ENCODE measurements at places on chromosomes 5 and 9.

GRCh38 chr9:90640361-90640760 is 2.3 kb downstream of the DIRAS2 start:
- DNase-seq = no peak

- DNase-seq = peak; percentile 48
Observed at GRCh38 chr5:149549461-149550267, 1.6 kb downstream of the CSNK1A1 start.

GRCh38 chr5:179137016-179137642 is 77.0 kb downstream of the ZNF354C start:
- DNase-seq = no peak

DNA sequence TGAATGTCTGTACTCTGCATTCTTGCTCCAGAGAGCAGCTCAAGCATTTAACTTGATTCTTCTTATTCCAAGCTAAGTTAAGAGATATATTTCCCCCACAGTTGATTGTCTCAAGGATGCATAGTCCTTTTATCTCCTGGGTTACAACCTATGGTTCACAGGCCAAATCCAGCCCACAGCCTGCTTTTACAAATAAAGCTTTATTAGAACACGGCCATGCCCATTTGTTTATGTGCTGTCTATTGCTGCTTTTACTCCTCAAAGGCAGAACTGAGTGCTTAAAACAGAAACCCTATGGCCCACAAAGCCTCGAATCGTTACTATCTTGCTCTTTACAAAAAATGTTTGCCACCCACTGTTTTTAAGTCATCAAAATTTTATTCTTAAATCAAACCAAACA is 25.8 kb downstream of the TBC1D2 start:
- no peak for DNase-seq

DNA sequence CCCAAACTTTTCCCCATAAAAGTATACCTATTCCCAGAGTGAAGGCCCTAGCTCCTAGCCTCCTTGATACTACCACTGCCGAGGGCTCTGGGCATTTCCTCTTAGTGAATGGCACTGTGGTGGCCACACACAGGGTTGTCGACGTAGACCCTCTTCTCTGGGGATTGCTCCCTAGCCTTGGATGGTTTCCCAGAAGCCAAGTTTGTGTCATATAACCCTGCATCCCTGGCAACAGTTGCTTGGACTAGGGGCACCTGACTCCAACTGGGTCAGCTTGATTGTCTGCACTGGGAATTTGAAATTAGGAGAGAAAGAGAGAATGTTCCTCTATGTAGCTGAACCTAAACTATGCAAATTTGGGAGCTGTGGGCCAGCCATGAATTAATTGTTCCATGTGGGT is 32.3 kb upstream of the KIF2A start:
- no peak for DNase-seq

GRCh38 chr5:122429545-122430318 is 117.7 kb downstream of the SNCAIP start:
- no peak for DNase-seq

DNA sequence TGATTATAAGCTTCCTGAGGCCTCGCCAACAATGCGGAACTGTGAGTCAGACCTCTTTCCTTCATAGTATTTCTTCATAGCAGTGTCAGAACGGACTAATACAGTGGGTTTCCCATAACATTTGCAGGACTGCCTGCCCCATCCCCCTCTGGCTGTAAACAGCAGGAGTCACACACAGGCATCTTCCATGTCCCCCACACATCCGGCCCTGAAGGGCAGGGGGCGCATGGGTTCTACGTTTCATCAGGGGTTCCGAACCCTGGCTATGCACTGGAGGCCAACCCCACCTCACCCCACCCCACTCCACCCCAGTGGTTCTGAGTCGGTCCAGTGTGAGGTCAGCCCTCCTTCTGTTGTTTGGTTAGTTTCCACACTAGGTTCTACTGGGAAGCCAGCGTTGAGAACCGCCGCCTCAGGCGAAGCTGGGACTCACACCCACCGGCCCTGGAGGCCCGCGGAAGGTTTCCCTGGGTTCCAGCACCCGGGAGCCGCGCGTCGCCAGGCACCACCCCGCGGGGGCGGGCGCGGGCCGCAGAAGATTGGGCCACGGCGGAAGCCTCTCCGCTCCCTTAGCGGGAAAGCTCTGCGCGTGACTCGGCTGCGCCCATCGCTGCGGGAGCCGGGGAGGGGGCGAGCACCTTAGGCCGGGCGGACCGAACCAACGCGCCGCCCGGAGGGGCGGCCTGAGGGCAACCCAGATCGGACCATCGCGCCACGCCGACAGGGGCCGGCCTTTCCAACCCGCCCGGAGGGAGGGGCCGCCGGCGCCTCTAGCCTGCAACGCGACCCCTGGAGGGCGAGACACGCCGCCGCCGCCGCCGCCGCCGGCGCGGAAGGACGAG is at the start of gene RUSC2:
TSS of gene RUSC2 (plus strand) at position 799 of the 842 bp plus-strand sequence. CDS start 56,411 bp downstream, outside the sequence.
- DNase-seq = peak; percentile 65

- DNase-seq = no peak
Observed at GRCh38 chr9:128911529-128912035, 9.2 kb upstream of the PHYHD1 start.
